GM18507 (cell line): ENCODE measurements at places on chromosomes 12 and 14.

DNA sequence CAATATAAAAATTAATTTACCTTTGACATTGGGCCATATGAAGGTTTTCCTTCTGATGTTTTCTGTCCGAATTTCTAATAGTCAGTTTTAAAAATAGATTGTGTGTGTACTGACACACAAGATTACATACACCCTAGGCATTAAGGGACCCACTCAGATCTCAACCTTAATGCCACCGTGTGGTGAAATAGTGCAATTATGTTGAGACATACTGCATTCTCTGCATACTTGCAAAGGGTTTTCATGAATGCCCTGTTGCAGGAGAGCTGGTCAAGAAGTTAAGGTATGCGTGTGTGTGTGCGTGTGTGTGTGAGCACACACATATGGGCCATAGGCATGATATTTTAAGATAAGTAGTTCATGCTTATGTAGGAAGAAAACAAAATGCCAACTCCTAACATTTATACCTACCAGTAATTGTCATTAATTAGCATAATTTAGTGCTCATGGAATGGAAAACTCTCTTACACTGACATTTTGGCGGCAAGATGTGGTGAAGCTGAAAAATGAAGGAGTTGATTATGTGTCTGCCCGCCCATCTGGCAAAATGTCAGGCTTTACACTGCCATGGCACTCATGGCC, 58.8 kb downstream of the PIK3C2G start:
- no peak for DNase-seq

DNA sequence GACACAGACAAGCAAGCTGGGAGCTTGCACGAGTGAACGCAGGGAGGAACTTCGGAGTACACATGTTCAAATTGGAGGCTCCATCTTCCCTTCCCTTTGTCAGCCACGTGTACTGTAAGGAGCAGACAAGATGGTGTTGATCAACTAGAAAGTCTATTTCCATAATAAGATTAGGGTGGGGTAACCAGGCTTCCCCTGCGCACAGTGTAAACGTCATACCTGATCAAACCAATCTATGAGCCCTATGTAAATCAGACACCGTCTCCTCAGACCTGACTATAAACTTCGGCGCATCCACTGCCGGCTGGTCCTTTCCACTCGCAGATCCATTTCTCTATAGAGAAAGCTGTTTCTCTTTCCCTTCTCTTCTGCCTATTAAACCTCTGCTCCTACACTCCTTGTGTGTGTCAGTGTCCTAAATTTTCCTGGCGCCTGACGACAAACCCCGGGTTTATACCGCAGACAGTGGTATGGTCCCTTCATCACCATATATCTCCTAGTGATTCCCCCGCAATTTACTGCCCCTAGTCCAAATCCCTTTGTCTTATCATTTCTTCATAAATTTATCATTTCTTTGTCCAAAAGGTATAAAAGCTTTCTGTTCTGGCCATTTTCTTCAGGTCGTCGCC, 7.5 kb upstream of the ETFBKMT start:
- no peak for DNase-seq

- DNase-seq = no peak
These were observed 77.9 kb upstream of the RFLNA start for GRCh38 chr12:124216966-124217365.

- DNase-seq = no peak
These were observed 29.1 kb upstream of the SYT1 start for GRCh38 chr12:78835493-78835892.

GRCh38 chr12:106519607-106520021, 63.2 kb upstream of the RFX4 start:
- DNase-seq = no peak

DNA sequence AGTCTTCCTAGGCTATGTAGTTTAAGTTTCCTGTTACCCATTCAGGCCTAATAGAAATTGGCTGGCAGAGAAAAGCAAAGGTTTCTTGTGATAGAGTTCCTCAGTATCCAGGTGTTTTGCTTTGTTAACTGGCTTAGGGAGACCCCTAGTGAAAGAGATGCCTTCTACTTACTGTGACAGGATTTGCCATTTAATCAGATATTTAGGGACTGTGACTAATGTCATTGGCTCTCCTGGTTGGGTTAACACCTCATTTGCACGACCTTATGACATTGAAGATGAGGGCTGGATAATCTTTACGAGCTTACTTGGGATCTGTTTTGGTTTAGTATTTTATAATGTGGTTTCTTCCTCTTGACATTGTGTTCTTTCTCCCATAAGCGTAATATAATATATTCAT, 5.8 kb downstream of the MON2 start:
- DNase-seq = no peak

DNA sequence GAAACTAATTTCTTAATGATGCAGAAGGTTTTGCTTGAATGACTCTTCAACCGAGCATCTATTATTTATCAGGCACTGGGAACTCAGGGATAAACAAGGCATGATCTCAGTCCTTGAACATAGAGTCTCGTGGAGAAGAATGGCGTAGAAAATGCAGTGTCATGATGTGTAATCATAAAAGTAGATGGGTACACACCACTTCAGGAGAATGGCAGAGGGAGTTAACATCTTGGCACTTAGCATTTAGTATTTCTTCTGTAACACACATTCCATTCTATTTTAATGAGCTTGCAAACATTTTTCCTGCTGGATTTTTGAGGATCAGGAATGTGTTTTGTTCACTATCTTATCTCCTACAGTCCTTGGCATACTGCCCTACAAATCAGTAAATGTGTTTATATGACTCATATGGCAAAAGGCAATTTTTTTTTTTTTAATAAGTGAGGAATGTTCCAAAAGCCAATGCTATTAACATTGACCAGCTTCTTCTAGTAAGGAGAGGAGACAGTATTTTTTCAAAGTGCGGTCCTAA, 3.8 kb downstream of the TXNRD1 start:
- no peak for DNase-seq

DNA sequence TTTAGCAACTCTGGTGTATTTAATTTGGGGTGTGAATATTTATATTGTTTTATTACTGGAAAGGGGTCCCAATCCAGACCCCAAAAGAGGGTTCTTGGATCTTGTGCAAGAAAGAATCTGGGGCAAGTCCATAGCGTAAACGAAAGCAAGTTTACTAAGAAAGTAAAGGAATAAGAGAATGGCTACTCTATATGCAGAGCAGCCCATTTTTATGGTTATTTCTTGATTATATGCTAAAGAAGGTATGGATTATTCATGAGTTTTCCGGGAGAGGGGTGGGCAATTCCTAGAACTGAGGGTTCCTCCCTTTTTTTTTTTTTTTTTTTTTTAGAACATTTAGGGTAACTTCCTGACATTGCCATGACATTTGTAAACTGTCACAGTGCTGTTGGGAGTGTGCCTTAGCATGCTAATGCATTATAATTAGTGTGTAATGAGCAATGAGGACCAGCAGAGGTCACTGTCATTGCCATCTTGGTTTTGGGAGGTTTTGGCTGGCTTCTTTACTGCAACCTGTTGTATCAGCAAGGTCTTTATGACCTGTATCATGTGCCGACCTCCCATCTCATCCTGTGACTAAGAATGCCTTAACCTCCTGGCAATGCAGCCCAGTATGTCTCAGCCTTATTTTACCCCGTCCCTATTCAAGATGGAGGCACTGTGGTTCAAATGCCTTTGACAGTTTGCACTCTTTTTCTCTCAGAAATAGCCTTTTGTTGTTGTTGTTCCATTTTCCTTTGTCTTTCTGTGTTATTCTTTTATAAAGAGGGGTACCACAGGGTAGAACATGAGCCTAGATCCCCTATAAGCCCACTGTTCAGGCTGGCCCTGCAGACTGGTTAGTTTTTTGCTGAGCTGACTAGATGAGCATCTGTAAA, 75.5 kb upstream of the DCD start:
- no peak for DNase-seq

- DNase-seq = no peak
These were observed 13.1 kb downstream of the COPZ1 start for GRCh38 chr12:54337854-54338650.

GRCh38 chr12:80316222-80316621, 127.8 kb upstream of the PTPRQ start:
- no peak for DNase-seq

GRCh38 chr14:61736751-61737150, 25.5 kb upstream of the SNAPC1 start:
- no peak for DNase-seq

DNA sequence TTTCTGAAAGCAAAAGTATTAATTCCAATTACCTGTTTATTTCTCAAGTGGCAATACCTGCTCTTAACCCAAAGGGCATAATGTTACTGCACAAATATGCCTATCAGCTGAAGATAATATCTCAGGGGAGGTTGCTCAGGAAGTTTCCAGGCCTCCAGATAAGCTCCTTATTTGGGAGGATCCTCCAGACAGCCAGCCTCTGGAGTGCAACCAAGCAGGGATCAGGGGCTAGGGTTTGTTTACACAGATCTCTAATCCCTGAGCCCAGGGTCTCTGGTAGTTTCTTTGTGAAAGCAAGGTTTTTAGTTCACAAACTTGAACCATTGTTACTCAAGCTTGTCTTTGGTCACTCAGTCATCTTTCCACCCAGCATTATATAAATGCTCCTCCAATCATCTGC, 124.4 kb downstream of the SLC38A4 start:
- no peak for DNase-seq

DNA sequence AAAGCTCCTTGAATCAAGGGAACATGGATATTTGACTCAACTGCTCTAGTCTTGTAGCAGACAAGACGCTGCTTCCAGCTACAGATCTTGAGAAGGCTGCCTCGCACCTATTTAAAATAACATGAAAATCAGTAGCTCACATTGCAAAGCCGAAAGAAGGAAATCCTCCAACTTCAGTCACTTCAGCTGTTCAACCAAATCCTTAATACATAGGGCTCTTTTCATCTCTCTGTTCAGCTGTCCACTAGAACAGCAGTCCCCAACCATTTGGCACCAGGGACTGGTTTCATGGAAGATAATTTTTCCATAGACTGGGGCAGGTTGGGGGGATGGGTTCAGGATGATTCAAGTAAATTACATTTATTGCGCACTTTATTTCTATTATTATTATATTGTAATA, 1116.0 kb upstream of the TMEM132C start:
- no peak for DNase-seq

- DNase-seq = no peak
These were observed 66.9 kb upstream of the CNOT2 start for GRCh38 chr12:70176290-70176689.

DNA sequence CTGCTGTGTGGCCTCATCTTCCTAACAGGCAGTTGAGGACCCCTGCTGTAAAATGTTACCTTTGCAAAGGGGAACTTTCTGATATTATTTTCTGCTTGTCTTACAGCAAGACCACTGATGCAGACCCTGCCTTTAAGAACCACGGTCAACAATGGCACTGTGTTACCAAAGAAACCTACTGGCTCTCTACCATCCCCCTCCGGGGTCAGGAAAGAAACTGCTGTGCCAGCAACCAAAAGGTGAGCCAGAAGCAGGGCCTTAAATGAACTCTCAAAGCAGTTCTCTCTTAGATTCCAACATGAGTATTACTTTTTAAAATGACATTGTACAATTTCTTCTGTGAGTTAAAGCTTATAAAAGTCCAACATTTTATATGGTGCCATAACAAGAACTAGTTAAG, 72.2 kb downstream of the EML1 start:
- DNase-seq = no peak

- DNase-seq = no peak
These were observed 35.2 kb downstream of the SCARB1 start for GRCh38 chr12:124828264-124829007.

- DNase-seq = no peak
These were observed 215.1 kb downstream of the LRRK2 start for GRCh38 chr12:40439771-40440492.

DNA sequence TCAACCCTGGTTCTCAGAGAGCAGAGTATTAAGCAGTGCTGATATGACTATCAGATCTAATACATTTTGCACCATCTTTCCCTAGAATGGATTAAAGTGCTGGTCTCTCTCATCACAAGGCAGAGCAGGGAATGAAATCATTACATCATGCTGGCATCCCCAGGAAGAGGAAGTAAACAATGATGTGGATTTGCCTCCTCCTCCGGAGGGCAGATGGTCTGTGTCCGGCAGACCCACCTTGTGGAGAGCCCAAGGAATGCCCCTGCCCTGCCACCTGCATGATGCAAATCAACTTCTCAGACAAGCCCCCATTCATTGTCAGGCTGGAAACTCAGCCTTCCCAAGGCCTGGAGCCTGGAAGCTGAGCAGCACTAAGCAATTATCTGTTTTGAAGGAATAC, 1149.1 kb downstream of the VRK1 start:
- DNase-seq = no peak

DNA sequence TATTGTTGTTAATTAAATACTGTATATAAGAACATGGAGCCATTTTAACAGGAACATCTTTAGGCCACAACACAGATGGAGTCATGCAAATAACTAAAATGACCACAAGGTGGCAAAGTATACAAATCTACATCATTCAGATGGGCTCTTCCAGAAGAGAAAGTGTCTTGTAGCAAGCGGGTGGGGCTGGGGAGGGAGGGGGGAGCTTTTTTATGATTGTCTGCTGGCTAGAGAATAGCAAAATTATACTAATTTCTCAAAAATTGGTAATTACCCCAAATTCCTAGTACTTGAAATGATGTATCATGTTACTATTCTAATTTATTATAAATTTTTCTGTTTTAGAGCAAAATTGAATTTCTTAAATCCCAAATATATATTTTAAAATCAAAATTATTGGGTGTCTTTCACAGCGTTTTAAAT, 378.7 kb downstream of the PRKD1 start:
- peak; percentile 20 for DNase-seq

DNA sequence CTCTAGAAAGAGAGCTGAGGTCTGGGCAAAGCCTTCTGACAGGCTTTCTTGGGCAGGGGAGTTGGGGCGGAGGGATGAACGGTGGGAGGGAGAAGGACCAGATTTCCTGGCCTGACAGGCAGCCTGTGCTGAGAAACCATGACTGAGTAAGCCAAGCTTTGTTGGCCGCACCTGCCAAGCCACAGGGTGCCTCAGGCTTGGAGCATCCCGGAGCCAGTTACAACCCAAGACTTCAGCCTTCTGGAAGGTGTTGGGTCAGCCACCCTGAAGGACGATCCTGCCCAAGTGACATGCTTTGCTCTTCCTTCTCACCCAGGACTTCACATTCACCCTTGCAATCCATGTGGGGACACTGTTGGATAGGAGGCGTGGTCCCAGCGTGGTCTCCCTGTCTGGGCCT, 21.0 kb upstream of the AQP2 start:
- DNase-seq = no peak

DNA sequence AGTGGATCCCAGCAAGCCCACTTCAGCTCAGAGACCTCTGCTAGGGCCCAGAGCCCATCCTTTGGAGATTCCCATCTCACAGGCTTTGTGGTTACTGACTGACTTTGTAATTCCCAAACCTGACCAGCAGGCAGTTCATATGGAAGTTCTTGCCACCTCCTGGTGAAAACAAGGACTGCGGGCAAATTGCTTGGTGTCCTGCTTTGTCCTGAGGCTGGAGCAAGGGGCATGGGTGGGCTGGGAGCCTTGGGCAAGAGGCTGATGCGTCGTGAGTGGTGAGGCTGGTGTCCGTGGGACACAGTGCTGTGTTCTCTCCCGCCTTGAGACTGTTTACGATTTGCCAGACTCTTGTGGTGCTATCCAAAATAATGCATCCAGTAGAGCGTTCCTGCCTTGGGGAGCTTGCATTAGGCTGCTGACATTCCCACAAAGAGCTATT, 91.0 kb downstream of the LRRC74A start:
- DNase-seq = no peak

GRCh38 chr12:14928931-14929330, 9.4 kb downstream of the ERP27 start:
- DNase-seq = no peak

GRCh38 chr12:94698578-94698977, 48.2 kb upstream of the TMCC3 start:
- DNase-seq = no peak
